ENCODE measurements at places on chromosomes 2 and 18. TPM values are rescaled to one million over a fixed set of nuclear protein-coding genes. Genes with fewer than 3 reads are reported as not detected.

DNA sequence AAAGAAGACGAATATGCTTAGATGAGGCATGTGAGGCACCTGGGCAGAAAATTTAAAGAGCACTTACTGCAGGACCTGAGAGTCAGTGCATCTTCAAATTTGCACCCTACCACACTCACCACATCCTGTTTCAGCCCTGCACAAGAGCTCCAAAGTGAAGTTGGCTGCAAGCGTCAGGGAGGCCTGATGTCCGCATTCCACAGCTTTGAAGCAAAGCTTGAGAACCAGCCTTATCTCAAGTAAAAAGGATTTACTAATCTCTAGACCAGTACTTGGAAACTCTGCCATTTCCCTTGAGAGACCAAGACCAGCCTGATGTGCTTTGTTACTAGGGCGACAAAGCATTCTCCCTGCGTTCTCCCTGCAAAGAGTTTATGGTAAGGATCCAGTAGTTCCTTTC lies 3.4 kb upstream of the ASNSD1 start:
- no peak for DNase-seq

DNA sequence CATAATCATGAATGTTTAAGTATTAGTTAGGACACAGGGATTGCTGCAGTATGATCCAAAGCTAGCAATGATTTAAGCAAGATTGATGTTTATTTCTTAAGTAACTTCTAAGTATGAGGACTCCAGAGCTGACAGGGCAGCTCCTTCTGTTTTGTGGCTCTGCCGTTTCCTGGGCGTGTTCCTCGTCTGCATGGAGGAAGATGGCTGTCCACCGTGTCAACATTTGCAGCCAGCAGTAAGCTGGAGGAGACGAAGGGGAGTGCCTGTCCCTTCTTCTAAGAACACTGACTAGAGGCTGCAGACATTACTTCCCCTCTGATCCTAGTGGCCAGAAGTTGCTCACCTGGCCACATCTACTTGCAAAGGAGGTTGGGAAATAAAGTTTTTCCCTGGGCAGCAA lies 144.1 kb downstream of the MYO1B start:
- DNase-seq, result no peak

DNA sequence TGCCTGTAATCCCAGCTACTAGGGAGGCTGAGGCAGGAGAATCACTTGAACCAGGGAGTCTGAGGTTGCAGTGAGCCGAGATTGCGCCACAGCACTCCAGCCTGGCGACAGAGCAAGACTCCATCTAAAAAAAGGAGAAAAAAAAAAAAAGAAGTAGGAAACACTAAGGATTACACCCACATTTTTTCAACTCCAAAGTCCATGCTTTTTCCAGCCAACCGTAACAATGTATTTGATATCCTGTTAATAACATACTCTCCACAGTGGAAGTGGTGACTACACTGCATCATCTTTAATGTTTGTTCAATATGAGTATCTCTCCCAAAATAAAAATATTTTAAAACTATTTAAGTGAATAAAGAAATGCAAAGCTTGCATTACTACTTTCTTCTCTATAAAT lies 481.6 kb upstream of the ACVR2A start:
- DNase-seq, result no peak

- DNase-seq, result no peak
Observed at GRCh38 chr18:30491815-30492551, 550.6 kb downstream of the DSC3 start.

GRCh38 chr2:84800194-84800805 lies 80.6 kb downstream of the TRABD2A start:
- DNase-seq, result no peak

DNA sequence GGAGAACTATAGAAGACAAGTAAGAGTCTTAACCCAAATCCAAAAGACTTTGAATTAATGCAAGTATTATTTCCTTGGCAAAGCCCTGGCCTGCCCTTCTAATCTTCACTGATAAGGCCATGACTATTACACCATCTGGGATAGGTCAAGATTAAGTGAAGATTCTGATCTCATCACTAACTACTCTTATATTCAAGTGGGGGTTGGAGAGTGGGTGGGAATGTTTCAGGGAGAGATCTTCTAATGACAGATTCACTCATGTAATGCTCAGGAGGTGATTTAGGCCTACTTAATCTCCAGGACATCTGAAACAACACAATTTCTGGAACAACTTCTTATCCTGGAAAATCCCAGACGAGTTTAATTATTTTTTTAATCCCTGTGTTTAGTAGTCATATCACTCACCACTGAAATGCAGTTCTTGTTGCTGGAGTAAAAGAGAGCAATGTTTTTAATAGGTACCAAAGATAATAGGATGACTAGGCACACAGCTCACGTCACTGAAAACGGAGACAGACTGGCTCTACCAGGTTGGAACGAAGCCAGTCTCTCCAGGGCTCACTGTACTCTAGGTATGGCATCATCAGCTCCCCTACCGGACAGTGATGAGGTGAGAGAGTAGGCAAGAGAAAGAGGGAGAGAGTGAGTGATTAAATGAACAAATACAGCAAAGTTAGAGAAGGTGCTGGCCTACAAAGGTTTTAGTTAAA lies 133.1 kb downstream of the NCKAP5 start:
- no peak for DNase-seq

- DNase-seq, result no peak
Observed at GRCh38 chr2:150824118-150824517, 336.7 kb upstream of the RND3 start.

DNA sequence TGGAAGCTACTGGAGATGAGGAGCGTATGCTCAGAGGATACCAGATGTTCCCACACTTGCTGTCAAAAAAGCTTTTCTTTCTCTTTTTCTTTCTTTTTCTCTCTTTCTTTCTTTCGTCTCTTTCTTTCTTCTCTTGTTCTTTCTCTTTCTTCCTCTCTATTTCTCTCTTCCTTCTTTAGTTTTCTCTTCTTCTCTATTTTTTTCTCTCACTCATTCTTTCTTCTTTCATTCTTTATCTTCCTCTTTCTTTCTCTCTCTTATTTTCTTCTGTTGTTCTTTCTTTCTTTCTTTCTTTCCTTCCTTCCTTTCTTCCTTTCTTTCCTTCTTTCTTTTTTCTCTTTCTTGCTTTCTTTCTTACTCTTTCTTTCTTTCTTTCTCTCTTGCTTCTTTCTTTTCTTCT lies 457.6 kb downstream of the CMPK2 start:
- DNase-seq, result no peak

DNA sequence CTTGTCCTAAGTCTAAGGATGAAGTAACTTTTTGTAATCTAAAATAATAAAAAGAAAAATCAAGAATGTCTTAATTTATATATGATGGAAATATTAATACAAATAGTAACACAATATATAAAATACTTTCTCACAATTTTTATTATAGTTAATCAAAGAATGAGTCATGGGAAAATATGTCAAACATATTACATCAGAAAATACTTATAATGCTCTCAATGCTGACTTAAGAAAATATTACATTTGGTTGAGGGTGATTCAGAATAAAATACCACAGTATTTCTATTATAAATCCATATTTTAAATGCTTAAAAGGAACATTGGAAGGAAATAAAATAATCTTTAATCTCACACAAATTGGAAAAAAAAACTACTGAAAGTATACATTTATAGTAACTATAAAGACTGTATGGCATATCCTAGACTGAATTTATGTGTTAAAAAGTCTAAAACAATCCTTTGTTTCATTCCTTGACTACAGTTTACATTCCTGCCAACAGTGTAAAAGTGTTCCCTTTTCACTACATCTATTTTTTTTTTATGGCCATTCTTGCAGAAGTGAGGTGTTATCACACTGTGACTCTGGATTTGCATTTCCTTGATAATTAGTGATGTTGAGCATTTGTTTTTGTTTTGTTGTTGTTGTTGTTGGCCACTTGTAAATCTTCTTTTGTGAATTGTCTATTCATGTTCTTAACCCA lies 1573.5 kb upstream of the ACVR2A start:
- no peak for DNase-seq

- no peak for DNase-seq
Observed at GRCh38 chr2:234521536-234521935, 24.7 kb upstream of the ARL4C start.

GRCh38 chr2:76512201-76512820 lies 801.6 kb upstream of the GCFC2 start:
- no peak for DNase-seq

DNA sequence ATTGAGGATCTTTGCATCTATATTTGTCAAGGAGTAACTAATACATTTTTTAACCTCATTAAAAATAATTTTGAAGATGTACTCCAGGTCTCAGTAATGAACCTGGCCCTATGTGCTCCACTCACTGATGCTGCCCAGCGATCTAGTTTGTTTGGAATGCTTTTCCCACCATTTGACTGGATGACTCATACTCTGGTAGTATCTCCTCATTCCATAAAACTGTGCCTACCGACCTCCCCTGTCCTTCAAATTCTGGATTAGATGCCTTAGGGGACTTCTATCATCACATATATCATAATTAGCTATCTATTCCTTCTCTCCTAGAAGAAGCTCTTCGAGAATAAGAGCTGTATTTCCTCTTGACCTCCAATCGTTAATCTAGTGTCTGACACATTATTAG lies 83.8 kb downstream of the FAM117B start:
- no peak for DNase-seq

DNA sequence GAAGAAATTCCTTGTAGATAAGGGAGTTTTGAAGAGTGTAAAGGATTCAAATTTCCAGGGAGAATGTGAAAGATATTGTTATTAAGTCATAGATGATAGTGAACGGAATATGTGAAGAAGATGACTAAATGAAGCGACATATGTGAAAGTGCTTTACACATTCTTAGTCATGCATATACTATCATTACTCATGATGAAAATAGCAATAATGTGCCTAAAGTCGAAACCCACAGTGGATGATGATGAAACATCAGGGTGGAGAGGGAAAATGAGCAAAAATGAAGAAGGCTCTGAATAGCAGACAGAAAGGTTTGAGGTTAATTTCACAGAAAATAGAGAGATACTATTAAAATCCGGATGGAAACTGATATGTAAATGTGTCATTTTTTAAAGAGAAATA lies 1237.1 kb downstream of the LRP1B start:
- DNase-seq, result no peak

DNA sequence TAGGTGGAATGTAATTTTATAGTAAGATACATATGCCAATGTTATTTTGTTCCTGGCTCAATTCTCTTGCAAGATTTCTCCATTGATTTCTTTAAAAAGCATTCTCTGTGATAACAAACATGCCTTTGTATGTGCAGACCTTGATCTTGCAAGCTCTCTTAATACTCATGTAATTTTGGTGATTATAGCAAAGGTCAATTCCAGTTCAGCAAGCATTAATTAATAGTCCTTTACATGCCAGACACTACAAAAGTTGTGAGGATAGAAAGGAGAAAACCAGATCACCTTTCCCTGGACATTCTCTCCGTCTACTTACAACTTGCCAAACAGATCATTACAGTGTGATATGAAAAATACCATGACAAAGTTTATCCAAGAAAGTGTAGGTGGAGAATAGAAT lies 173.7 kb upstream of the DOK6 start:
- no peak for DNase-seq

- no peak for DNase-seq
Observed at GRCh38 chr2:237492137-237492890, 5.3 kb downstream of the MLPH start.

- DNase-seq, result no peak
Observed at GRCh38 chr2:131047920-131048560, 45.2 kb downstream of the FAM168B start.

GRCh38 chr2:85523903-85524335 lies 15.0 kb upstream of the MAT2A start:
- DNase-seq, result no peak

DNA sequence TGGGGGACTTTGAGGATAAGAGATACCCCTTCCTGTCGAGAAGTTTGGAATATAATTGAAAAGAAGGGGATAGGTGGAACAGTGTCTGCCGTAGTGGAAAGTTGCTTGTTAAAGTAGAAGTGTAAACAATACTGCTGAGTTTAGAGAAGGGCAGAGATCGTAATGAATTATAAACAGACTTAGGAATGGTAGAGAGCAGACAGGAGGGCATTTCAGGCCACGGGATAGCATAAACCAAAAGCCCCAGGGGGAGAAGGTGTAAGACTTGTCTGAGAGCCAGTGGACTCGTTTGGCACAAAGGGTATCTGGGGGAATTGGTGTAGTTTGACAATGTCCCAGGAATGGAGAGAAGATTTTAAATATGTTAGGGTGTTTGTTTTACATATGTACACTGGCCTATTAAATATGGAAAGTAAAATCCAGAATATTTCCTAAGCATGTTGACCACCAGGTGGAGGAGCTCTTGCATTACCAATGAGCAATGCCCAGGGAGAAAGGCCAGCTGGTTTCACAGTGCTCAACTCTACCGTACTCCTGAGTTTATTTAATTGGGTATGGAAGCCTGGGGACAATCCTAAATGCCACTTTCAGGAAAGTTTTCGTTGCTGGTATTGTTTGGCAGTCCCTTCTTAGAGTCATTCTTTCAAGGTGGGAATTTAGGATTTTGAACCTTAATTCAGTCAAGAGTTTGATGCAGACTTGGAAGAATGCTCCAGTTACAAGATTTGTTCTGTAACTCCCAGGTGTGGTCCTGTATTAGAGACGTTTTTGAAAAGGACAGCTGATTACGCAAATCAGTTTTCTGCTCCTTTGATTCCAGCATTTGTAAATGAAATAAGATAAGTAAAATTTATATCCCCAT lies 7.5 kb downstream of the COPS8 start:
- no peak for DNase-seq

DNA sequence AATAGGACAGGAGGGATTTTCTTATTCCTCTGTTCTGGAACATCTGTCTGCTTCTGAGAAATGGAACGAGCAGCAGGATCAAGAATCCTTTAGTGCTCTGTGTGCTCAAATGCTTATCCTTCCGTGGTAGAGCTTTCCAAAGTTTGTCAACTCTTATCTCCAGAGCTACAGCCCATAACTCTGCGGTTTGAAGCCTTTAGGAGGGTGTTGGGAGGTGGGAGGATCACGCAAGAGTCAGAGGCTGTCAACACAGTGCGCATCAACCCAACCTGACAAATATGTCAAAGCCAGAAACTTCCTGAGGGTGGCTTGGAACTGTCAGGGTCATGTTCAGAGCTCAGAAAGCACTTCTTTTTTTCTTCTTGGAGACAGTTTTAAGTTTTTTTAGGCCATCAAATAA lies 95.9 kb downstream of the CRIM1 start:
- DNase-seq, result no peak

GRCh38 chr2:85057226-85057962 lies 75.8 kb upstream of the TCF7L1 start:
- no peak for DNase-seq

DNA sequence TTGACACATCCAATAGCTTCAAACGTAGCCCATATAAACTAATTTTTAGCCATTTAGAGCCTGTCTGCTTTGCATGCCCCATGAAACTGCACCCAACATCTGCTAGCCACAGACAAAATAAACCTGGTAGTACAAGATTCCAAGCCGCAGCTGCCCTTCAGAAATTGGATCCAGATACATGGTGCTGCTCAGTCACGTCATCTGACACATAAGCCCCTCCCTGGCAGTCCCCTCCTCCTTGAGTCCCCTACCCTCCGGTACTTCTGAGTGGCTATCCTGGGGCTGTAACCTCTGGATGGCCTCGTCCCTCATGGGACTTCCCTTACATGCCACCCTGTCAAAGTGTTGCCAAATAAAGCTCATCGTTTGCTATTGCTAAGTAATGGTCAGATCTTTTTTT lies 33.8 kb downstream of the PROC start:
- no peak for DNase-seq

GRCh38 chr18:78861116-78861515 lies 118.5 kb upstream of the SALL3 start:
- no peak for DNase-seq

The PKDCC gene
- 0.27 TPM for total RNA-seq

The ANKRD53 gene
- total RNA-seq, result 1.9 TPM

The KCNG2 gene
- 14.8 TPM for total RNA-seq

The CCDC102B gene
- 3.2 TPM for total RNA-seq

The LOXL3 gene
- total RNA-seq, result 14.3 TPM

The TCF7L1 gene
- total RNA-seq, result not detected

The LHCGR gene
- total RNA-seq, result not detected
